ENCODE measurements at places on chromosomes 2 and 18.

DNA sequence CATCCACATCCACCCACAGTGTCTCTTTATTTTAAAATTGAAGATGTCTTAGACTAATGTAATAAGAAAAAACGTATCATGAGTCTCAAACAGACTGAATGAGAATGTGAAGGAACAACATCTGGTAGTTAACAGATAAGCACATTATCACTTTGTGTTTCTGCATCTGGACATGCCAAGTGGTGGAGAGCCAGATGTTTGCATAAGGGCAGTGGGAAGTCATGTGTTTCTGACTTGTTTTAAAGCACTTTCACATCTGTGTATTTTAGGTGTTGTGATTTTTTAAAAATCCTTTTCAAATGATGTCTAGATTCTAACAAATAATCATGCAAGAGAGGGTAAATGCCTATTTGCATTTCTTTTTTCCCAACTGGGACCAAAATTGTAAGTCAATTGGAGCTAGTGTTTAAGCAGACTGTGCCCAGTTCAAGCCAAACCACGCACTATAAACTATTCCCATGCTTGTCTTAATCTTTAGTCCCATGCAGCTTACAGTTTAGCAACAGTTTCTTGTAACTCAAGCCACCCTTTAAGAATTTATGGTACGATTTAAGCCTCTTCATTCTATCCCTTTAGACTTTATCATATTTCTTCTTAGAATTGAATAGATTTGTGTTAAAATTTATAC lies 272.7 kb upstream of the DOK6 start:
- DNase-seq = no peak

DNA sequence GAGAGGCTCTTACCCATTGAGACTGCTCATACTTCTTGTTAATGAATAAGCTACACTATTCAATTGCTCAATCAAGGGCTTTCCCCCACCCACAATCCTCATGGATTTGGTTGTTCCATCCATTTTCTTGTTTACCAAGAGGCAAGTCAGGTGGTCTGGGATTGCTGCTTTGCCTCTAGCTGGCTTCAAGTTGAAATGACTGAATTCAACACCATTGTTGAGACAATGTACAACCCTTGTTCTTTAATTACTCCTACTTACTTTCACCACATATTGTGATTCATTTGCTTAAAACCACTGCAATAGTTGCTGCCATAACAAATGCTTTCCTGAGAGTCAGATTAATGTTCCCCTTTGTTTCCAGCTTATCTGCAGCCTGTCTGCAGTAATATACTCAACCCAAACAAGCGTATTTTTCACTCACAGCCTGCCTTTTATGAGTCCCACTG lies 532.2 kb downstream of the RIT2 start:
- no peak for DNase-seq

- peak; percentile 56 for DNase-seq
Observed at GRCh38 chr2:113156278-113157117, 17.3 kb upstream of the PSD4 start.

DNA sequence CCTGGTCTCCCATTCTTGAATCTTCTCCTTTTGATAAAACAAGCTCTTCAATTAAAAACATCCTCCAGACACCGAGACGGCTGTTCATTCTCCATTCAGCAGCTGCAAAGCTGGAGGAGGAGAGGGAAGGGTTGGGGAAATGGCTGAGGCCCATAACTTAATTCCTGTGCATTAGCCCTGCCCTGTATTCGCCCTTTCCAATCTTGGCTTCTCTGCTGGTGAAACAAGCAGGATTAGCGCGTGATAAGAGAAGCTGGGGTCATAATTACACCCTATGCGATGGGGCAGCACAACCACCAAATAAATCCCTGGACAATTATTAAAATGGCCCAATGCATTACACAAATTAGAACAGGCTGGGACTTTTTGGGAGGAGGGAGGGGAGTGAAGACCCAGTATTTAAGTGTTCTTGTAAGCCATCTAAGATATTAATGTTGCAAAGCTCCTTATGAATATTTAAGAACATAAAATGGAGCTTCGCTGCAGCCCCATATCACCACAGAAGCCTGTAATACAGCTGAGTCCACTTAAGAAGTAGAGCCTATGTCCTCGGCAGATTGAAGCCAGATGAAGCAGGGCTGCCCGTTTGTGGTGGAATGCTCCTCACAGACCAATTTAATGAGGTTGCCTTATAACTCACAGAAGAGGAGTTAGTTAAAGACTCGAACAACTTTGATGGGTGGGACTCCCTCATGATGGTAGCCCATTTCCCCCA lies 176.6 kb upstream of the SKOR2 start:
- no peak for DNase-seq

DNA sequence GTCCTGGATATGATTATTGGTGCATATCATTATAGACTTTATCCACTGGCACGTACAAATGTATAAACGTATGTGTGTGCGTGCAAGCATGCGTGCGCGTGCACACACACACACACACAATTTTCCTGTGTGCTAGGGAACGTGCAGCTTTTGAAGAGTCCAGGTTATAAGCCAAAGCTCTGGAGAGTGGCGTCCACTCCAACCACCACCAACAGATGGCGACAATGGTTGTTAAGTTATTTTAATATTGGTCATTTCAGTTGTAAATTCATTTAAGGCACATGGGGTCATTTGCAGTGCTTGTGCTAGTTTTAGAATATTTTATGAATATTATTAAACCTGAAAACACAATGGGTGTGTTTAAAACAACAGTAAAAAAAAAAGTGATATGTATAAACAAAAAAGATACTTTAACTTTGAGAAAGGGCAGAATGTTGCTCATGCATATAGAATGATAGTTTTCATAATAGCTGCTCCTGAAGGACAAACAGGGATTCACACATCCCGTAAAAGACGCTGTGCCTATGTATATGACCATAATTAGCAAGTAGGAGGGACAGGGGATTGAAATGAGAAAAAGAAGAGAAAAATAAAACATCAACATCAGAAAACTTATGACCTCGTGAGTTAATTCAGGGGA lies 124.2 kb upstream of the ITGB6 start:
- no peak for DNase-seq

GRCh38 chr2:21748501-21748900 lies 624.7 kb downstream of the TDRD15 start:
- no peak for DNase-seq
